ENCODE measurements at places on chromosomes 3 and 15.

DNA sequence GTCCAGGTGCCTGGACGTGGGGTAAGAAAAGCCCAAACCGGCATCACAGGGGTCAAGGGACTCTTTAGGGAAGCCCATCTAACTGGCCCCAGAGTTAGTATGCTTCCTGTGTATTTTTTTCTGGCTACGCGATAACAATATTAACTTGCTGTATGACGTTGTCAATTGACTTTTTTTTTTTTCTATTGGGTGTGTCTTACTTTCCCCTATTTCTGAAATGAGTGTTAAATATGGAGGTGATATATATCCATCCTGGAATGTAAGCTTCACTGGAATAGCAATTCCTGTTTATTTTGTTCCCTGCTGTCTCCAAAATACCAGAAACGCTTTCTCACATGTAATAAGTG is 598 bp upstream of the GMNC start:
- DNase-seq: no peak
- H3K36me3 ChIP-seq: no peaks in the 10 kb centered on the region
- peaks cover 2% of the 10 kb centered on the region for H3K27me3 ChIP-seq
- no peak overlapping the region for H3K27ac ChIP-seq
- H3K4me1 ChIP-seq: no peaks in the 10 kb centered on the region
- peak overlapping the region; percentile 99 for H3K4me3 ChIP-seq

GRCh38 chr15:56923174-56923591 is 4.7 kb downstream of the TCF12 start:
- no peaks in the 10 kb centered on the region for H3K36me3 ChIP-seq
- no peaks in the 10 kb centered on the region for H3K27me3 ChIP-seq
- DNase-seq: no peak
- no peak overlapping the region for H3K4me3 ChIP-seq
- no peaks in the 10 kb centered on the region for H3K4me1 ChIP-seq
- H3K27ac ChIP-seq: no peak overlapping the region

DNA sequence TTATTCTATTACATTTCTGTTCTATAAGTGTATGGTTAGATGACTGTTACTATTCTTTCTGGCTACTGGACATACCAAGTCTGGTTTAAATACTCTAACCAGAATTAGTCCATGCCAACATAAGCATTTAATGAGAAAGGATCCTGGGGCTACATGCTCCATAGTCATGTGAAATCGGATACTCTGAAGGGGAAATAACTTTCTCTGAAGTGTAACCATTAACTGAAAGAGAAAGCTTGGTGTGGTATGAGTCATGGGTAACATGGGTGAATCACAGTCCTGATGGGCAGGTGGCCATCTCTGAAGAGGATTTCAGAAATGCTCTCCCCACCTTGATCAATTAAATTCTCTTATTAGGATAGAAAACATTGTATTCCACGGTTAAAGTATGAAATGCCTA is 69.4 kb downstream of the FHIT start:
- H3K4me1 ChIP-seq: no peaks in the 10 kb centered on the region
- no peak overlapping the region for H3K4me3 ChIP-seq
- no peak overlapping the region for H3K27ac ChIP-seq
- H3K36me3 ChIP-seq: no peaks in the 10 kb centered on the region
- no peaks in the 10 kb centered on the region for H3K27me3 ChIP-seq

- no peak overlapping the region for H3K4me3 ChIP-seq
- H3K27me3 ChIP-seq: no peaks in the 10 kb centered on the region
- H3K4me1 ChIP-seq: no peaks in the 10 kb centered on the region
- H3K27ac ChIP-seq: no peak overlapping the region
- peaks cover 18% of the 10 kb centered on the region for H3K36me3 ChIP-seq
- no peak for DNase-seq
Measured at GRCh38 chr15:73573037-73573436, 60.2 kb downstream of the NPTN start.

DNA sequence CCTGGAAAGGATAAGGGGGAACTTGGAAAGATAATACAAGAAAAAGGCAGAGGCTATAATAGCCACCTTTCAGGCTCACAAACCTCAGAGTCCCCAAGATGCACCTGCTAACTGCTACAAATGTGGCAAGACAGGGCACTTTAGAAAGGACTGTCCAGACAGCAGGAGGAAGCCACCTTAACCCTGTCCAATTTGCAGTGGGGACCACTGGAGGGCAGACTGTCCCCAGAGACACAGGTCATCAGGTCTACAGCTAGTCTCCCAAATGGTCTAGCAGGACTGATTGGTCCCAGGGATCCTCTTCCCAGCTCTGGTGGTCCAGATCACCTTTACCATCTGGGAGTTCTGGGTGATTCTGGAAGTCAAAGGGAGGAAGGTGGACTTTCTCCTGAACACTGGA is 882.5 kb upstream of the GBE1 start:
- H3K27me3 ChIP-seq: no peaks in the 10 kb centered on the region
- H3K4me3 ChIP-seq: no peak overlapping the region
- no peaks in the 10 kb centered on the region for H3K36me3 ChIP-seq
- H3K27ac ChIP-seq: no peak overlapping the region

DNA sequence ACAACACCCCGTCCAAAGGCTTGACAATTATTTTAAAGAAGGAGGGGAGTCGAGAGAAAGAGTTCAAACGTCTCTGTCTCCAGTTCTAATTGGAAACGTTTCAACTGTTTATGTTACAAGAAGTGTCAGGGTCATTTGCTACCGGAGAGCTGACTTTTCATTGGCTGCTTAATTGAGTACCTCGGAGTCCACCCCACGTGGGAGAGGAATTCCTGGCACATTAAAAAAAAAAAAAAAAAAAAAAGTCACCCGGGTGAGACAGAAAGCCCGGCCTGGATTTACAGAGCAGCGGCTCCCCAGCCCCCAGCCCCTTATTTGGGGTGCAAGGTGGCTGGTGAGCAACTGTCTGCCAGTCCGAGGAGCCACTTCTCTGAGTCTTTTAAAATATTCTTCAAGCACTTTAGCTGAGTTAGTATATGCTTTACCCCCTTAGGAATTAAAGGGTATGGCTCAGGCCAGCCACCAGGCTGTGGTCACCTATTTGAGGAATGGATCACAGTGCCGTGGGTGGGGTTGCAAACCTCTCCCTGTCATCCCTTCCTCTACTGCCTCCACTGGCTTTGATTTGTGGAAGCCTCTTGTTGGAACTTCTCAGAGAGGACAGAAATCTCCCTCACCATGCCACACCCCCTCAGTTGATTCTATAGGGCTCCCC is 3.9 kb upstream of the TLE3 start:
- DNase-seq: no peak
- no peaks in the 10 kb centered on the region for H3K4me1 ChIP-seq
- H3K36me3 ChIP-seq: no peaks in the 10 kb centered on the region
- H3K4me3 ChIP-seq: no peak overlapping the region
- H3K27me3 ChIP-seq: peaks cover 5% of the 10 kb centered on the region

- H3K4me1 ChIP-seq: no peaks in the 10 kb centered on the region
- no peak overlapping the region for H3K27ac ChIP-seq
- no peak overlapping the region for H3K4me3 ChIP-seq
- H3K36me3 ChIP-seq: no peaks in the 10 kb centered on the region
Measured at GRCh38 chr3:46482632-46483350, 15.0 kb upstream of the RTP3 start.

- no peak overlapping the region for H3K4me3 ChIP-seq
- H3K36me3 ChIP-seq: no peaks in the 10 kb centered on the region
- 0 out of 2 replicates have a peak, but pooled peaks cover 1% of the 10 kb centered on the region for H3K4me1 ChIP-seq
- H3K27ac ChIP-seq: no peak overlapping the region
- no peak for DNase-seq
Measured at GRCh38 chr15:63172851-63173451, 15.7 kb upstream of the RPS27L start.

GRCh38 chr15:35393398-35393797 is 152.6 kb downstream of the DPH6 start:
- no peak overlapping the region for H3K4me3 ChIP-seq
- H3K4me1 ChIP-seq: no peaks in the 10 kb centered on the region
- DNase-seq: no peak
- no peak overlapping the region for H3K27ac ChIP-seq

DNA sequence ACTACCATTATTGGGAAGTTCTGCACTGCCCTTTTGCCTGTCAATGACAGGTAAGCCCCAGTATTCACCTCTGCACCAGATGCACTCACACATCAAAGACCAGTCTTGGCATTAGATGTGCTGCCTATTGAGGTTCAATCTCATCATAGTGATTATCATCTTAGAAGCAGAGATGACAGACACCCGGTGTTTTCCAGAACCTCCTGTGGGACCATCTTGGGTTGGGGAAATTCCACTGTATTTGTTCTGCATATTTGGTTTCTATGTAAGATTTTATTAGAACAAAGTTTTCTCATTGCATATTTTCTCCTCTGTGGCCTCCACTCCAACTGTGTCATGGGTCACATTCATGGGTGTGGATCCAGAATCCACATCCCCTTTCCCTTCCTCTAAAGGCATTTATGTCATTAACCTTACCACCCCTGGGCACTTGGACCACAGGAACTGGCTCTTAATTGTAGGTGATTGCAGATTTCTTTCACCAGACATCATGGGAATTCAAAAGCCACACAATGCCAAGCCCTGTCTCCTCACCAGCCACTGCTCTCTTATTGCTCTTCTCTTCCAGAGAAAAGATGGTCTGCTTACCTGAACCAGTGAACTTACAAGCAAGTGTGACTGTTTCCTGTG is 31.2 kb downstream of the PLA1A start:
- H3K27me3 ChIP-seq: no peaks in the 10 kb centered on the region
- H3K27ac ChIP-seq: no peak overlapping the region
- no peaks in the 10 kb centered on the region for H3K4me1 ChIP-seq
- H3K4me3 ChIP-seq: no peak overlapping the region
- no peak for DNase-seq
- no peaks in the 10 kb centered on the region for H3K36me3 ChIP-seq

DNA sequence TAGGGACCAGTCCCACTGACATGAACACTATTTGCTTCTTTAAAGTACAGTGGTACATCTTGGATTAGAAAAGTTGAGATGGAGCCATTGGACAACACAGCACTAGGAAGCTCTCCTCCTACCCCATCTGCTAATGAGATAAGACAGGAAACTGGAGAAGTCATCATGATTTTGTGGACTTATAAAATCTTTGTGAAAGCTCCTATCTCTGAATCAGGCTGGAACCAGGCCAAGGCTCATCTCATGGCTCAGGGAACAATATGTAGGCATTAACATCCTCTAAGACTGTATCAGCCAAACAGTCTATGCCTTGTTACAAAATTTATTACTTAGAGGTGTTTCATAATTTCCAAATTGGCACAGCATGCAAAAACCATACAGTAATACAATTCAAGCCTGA is 84.1 kb downstream of the BOC start:
- H3K27me3 ChIP-seq: no peaks in the 10 kb centered on the region
- H3K27ac ChIP-seq: no peak overlapping the region
- peaks cover 3% of the 10 kb centered on the region for H3K4me1 ChIP-seq

GRCh38 chr3:158109295-158109803 is 540 bp upstream of the RSRC1 start:
- no peaks in the 10 kb centered on the region for H3K4me1 ChIP-seq
- DNase-seq: no peak
- peaks cover 27% of the 10 kb centered on the region for H3K27me3 ChIP-seq
- H3K27ac ChIP-seq: no peak overlapping the region
- H3K36me3 ChIP-seq: no peaks in the 10 kb centered on the region
- peak overlapping the region; percentile 80 for H3K4me3 ChIP-seq

DNA sequence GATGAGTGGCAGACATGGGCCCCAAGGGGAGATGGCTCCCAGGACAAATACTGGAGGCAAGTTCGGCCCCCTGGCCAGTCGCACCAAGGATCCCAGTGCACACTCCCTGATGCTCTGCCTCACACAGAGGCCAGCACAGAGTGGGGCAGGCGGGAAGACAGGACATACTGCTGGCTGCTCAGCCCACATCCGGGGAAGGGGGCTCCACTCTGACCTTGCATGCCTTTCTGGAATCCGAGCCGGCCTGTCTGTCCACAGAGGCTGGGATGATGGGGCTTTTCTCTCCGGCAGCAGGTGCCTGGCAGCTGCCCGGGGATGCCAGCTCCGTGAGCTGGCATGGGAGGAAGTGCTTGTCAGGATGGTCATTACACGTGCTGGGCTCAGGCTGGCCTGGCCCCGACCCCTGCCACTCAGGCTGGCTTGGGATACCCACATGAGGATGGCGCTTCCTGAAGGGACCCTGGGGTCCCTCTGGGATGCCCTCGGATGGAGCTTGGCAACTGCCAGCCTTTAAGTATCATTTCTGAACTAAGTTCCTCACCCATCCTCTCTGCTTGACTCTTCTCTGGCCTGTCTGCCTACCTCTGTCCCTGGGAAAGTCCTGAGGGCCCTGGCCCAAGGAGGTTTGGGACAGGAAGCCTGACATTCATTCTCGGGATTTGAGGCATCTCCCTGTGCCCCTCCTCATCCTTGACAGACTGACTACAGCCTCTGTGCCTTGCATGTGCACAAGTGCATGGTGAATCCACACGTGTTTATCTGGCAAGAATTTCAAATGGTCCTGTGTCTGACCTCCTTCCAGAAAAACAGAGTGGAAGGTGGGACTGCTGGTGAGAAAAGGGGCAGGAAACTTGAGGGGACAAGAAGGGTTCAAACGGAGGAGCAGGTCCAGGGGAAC is 46.5 kb downstream of the EXOG start:
- H3K4me1 ChIP-seq: no peaks in the 10 kb centered on the region
- H3K27ac ChIP-seq: no peak overlapping the region
- H3K36me3 ChIP-seq: no peaks in the 10 kb centered on the region
- no peak overlapping the region for H3K4me3 ChIP-seq
- no peaks in the 10 kb centered on the region for H3K27me3 ChIP-seq

DNA sequence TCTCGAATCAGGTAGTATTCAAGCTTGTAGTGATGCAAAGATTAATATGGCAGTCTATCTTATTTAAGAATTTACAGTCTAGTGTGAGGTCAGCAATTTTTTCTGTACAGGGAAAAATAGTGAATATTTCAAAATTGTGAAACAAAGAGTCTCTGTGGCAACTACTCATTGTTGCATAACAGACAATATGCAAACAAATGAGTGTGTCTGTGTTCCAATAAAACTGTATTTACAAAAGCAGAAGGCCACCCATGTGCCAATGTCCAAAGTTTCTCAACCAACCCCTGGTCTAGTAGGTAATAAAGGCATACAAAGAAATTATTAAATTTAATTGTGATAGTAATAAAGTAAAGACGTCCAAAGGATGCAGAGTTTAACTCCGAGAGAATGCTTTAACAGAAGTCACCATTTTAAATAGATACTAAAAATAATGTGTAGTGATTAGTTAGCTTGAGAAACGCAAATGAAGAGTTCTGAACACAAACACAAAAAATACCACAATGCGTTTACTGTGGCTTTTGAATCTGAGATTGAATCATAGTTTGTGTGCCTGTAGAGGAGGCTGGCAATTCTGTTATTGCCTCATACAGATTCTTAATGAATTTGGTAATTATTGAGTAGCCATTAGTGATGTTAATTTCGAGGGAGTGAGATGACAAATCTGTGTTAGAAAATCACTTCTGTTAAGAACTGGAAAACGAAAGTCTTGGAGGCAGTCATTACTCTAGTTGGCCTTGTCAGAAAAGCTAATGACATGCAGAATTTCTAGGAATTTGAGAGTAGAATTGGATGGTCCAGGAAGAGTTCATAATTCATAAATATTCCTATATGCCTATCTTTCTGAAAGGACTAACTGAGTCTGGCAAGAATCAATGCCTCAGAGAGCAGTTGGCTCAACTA is 48.7 kb downstream of the CADM2 start:
- H3K27ac ChIP-seq: no peak overlapping the region
- no peaks in the 10 kb centered on the region for H3K27me3 ChIP-seq
- H3K4me3 ChIP-seq: no peak overlapping the region
- H3K36me3 ChIP-seq: no peaks in the 10 kb centered on the region
- DNase-seq: no peak
